ENCODE measurements at places on chromosomes 16 and 17.

DNA sequence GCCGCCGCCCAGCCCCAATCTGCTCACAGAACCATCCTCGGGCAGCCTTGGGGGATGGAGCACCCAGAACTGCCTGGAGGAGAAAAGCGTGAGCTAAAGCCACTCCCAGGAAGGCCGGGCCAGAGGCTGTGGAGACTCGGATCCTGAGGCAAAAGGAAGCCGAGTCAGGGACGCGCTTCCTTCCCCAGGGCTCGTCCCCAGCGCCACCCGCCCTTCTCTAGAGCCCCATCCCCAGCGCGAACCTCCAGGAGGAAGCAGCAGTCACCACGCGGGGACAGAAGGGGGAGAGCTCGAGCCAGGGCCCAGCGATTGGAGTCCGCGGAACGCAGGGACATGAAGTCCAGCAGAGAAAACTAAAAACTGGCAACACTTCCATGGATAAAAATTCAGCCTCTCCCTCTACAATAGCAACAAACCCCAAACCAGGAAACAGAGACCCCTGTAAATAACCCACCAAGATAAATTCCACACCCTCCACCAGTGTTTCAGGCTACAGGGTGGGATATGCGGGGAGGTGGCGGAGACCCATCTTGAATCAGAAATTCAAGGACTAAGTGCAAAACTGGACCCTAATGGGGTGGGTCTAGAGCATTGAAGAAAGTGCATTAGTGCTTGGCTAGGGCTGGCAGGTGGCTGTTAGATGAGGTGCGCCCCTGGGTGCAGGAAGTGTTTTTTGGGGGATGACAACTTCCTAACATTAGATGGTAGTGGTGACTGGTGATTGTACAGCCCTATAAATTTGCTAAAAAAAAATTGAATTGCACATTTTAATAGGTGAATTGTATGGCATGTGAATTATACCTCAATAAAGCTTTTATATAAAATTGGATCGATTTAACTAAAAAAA, 116.1 kb upstream of the METRNL start:
- DNase-seq = peak; percentile 6

GRCh38 chr17:27856676-27857432, 36.3 kb downstream of the LYRM9 start:
- DNase-seq = no peak

GRCh38 chr17:49922095-49922494, 46.9 kb upstream of the DLX4 start:
- DNase-seq = no peak

- DNase-seq = no peak
Measured at GRCh38 chr16:46746821-46747776, 1.0 kb downstream of the MYLK3 start.

GRCh38 chr16:2969545-2970521, 685 bp downstream of the PAQR4 start:
- peak; percentile 74 for DNase-seq

DNA sequence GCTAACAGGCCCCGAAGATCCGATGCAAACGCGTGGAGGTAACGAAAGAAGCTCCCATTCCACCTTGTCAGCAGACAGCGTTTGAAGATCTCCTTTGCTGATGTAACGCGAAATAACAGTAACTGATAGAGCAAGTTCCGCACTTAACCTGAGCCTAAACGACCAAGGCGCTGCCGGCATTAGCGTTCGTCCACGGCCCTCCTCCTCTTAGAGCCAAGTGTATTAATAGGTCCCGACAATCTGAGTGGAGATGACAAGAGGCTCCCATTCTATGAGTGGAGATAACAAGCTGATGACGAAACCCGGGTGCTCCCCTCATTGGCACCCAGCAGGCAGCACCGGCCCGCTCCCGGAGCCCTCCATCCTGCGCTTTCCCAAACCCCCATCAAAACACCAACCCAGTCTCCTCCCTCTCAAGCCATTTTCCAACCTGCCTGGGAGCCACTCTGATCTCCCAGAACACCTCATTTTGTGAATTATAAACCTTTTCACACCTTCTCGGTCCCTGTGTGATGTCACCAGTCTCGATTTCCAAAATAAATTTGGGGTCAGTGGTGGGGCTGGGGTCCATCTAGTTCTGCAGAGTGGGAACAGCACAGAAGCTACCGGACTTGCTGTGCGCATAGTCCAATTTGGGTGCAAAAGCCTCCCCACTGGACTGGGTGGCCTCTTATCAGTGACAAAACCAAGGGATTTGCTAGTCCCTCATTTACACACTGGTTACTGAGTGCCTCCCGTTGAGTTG, 35.4 kb upstream of the ARL4D start:
- DNase-seq = no peak

DNA sequence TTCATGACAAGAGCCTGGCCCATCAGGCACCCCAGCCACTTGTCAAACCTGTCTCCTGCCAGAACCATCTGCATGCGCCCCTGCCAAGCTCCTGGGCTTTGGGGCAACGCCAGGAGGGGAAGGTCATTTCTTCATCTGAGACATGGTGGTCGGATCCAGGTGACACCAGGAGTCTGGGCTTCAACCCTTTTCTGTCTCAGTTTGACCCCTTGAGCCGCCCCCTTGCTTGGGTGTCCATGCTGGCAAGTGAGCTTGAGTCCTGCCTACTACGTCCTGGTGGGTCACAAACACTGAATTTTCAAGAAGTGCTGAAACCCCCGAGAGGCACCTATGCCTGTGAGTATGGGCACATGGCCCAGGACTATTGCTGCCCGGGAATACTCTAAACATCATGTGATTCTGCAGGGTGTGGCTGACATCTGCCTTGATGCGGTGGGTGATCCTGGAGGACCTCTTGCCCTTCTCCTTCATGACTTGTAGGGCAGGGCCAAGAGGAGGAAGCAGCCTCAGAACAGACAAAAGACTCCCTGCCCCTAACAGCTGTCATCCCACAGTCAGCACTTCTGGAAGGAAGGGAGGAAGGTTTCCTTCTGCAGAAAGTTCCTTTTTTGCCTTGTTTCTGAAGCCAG, 43.4 kb downstream of the TNFRSF13B start:
- DNase-seq = no peak
